Activated T-helper 1 cell treated with Interleukin-2 at 50 U/mL for 16 hours (primary cell): ENCODE measurements at places on chromosomes 2 and 18.

DNA sequence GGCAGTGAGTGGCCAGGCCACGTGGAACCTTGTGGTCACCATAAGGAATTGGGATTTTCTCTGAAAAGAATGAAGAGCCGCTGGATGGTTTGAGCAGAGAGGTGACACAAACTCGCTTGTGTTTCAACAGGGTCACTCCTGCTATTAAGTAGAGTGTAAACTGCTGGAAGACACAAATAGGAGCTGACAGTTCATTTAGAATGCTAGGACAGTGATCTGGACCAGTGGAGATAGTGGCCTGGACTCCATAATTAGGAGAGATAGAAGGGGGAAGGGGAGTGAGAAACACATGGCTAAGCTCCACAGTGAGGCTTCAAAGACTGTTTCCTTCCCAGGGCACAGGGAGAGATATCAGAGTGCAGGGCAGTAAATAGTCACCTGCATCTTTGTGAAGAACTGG lies 381.1 kb upstream of the ST6GAL2 start:
- no peak for DNase-seq

DNA sequence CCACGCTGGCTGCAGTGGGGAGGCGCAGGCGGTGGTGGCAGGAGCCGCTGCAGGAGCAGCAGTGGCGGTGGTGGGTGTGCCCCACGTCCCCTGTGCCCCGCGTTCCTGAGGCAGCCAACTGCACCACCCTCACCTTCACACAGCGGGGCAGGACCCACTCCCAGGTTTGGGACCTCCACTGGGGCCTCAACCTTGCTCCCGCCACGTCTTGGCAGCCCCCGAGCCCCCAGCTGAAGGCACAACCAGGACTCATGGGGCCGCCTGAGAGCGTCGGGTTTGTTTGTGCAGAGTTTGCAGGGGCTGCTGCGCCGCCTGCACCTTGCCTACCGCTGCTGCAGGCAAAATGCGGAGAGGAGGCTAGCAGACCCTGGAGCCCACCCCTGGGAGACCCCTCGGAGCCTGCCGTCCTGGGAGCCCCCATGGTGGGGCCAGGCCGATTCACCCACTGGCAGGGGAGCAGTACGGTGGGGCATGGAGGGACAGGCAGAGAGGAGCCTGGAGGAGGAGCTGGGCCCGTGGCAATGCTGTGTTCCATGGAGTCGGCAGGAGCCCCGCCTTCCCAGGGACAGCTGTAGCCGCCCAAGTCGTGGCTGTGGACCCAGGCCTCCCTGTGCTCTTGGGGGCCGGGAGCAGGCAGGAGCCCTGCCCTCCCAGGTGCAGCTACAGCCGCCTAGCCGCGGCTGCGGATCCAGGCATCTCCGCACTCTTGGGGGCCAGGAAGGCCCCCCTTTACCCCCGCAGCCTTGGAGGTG lies 14.7 kb upstream of the EML6 start:
- DNase-seq, result no peak

- DNase-seq, result no peak
These were observed 962.9 kb upstream of the FANCL start for GRCh38 chr2:59204040-59204439.

DNA sequence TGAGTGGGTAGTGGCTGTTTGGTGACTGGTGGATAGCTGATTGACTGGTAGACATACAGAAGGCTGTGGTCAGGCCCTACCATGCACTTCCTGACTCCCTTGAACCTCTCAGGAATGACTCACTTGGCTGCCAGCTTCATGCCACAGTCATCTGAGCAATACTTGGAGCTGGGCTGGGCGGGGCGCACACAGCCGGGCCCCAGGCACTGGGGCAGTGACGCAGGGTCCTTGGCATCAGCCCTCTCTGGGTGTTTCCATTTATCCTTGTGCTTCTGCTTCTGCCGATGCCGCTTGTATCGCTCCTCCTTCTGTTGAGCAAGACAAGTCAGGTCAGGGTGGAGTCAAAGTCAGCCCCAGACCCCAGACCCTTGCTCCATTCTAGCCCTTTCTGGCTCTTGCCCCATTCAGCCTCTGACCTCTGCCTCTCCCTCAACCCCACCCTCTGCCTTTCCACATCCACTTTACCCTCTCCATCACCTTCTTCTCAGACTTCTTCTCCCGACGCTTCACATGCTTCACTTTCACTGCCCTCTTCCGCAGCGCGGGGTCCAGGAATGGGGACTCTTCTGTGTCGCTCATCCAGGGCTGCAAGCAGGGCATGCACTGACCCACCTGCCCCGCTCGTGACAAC lies 3.0 kb upstream of the MBD1 start:
- DNase-seq, result no peak

DNA sequence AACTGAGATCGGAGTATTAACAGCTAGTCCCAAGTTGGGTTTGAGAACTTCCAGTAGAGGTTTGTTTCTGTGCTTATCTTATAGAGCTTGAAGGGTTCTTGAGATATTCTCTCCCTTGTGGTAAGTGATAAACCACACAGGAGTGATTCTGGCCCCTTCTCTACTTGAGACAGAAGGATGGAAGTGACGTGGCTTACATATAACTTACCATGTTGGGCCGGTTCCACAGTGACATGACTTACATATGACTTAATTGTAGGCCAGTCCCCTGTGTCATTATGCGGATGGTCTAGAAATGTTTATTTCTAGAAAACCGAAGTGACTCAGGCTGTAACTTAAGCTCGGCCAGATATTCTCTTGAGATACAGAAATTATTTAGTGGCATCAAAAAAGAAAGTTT lies 62.7 kb downstream of the TRAPPC12 start:
- DNase-seq, result no peak

DNA sequence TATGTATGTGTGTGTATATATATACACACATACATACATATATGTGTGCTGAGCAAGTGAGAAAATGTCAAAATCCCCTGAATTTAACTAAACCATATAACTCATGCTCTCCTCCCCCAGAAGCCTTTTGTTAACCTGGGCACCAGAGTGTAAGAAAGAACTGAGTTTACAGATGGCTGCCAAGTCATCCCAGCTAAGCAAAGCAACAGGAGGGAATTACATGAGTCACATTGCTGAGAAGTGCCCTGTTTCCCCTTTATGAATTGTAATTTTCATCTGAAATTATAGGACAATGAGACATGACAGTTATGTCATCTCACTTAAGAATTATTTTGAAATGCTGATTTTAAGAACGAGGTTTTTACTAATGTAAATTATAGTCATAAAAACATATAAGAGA lies 29.9 kb downstream of the SCN7A start:
- DNase-seq, result no peak

DNA sequence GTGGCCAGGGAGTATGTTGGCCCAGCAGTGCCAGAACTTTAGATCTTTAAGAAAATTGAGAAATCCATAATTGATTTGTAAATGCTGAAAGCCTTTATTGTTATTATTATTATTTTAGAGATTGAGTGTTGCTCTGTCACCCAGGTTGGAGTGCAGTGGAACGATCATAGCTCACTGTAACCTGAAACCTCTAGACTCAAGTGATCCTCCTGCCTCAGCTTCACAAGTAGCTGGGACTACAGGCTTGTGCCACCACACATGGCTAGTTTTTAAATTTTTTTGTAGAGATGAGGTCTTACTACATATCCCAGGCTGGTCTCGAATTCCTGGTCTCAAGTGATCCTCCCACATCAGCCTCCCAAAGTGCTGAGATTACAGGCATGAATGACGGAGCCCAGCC lies 143.2 kb upstream of the CCDC68 start:
- no peak for DNase-seq

- no peak for DNase-seq
These were observed 3.3 kb downstream of the BOK start for GRCh38 chr2:241561832-241562231.

DNA sequence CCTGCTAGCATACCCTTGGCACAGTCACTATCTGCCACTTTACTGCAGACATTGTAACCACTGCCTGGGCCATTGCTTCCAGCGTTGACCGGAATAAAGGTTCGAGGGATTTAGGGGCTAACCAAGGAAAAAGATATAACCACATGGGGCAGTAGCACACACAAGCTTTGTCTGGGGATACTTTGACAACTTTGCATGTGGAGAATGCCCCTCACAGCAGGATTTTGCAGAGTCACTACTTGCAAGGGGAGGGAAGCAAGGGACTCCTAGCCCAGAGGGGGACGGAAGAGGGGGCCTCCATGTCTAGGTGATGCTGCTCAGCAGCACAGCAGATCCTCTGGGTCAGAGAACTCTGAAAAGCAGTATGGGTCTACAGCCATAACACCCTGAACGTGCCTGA lies 138.7 kb downstream of the SPP2 start:
- DNase-seq, result no peak

DNA sequence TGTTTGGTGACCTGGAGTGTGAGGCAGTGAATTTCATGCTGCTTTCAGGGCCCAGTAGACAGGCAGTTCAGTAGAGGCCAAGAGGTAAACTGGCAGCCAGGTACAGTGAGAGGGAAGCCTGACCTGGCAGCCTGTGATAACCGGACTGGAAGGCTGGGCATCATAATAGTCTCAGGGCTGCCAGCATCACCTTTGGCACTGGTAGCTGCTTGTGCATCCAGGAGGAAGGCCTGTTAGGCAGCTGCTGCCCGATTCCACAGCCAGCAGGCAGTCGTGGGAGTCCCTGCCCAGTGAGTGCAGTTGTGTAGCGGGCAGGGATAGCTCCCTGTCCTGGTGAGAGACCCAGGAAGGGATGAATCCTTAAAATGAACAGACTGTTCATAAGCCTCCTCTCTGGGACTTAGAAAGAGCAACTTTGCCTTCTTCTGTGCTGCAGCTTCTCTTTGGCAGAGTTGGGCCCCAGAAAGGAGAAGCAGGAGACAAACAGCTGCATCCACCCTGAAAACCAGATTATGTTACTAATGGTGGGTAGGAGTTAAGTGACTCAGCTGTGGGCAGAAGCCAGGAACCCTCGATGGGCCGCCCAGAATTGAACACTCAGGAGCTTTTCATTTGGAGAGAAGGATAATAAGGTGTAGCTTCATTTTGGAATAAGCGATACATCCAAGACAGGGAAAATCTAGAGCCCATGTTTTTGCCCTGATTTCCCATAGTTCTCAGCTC lies 8.1 kb upstream of the GPBAR1 start:
- no peak for DNase-seq

DNA sequence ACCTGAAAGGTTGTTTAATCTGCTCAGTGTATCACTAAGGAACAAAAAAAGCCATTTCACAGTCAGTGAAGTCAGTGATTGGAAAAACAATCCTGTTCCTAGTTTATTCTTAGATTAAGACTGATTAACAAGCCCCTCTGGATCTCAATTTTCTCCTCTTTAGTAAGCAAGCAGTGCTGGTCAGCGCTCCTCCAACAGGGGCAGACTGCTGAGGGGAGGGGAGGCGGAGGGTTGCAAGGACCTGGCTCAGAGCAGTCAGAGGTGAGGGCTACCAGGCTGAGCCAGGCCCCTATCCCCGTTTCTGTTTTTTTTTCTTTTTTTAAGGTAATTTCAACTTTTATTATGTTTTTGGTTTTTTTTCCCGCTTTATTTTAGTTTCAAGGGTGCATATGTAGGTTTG lies 24.7 kb upstream of the KCNS3 start:
- no peak for DNase-seq

- DNase-seq, result no peak
These were observed 882.7 kb upstream of the CHAC2 start for GRCh38 chr2:52884761-52885352.

DNA sequence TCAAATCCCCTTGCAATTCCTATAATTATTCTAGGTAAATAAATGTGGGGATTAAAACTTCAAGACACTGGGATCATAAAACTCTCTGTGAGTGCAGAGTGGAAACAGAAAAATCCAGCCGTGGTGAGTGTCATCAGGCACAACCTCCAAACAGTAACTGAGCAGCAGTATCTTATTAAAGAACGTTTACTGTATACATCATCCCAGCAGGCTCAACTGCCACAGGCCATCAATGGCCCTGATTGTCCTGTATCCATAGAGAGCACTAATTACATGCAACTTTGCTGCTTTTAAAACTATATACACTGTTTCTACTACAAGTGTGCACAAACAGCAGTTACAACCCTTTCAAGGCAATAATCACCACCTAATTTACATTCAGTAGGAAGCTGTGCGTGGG lies 23.9 kb downstream of the GAREM1 start:
- DNase-seq, result no peak

DNA sequence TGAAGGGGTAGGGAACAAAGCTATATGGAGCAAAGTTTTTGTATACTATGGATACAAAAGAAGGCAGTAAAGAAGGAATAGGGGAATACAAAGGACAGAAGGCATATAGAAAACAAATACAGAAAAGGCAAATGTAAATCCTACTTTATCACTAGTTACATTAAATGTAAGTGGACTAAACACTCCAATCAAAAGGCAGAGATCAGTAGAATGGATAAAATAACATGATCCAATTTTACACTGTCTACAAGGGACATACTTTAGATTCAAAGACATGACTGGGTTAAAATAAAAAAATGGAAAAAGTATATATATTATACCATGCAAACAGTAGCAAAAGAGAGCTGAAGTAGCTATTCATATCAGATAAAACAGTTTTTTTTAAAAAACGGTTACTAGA lies 215.0 kb downstream of the PDE11A start:
- no peak for DNase-seq

DNA sequence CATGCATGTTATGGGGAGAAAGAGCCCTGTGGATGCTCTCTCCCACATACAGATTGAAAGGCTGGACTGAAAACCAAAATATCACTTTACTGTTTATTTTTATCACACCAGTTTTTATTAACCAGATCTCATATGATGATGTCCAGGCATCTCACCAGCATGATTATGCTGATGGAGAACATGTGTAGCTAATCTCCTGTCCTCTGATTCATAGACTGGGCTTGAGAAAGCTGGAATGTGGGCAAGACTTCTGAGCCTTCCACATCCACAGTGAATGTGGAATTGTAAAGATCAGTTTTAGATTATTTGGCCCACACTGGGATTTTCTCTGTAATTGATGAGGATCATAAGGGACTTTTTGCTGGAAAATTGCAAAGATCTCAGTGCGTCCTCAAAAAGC lies 137.9 kb downstream of the ICOS start:
- DNase-seq, result no peak

GRCh38 chr2:18544171-18544570 lies 16.3 kb downstream of the RDH14 start:
- DNase-seq, result no peak

- DNase-seq, result no peak
These were observed 3.4 kb downstream of the CYP26B1 start for GRCh38 chr2:72144274-72144631.

- DNase-seq, result no peak
These were observed 46.5 kb downstream of the PTGR3 start for GRCh38 chr18:75162467-75162866.

DNA sequence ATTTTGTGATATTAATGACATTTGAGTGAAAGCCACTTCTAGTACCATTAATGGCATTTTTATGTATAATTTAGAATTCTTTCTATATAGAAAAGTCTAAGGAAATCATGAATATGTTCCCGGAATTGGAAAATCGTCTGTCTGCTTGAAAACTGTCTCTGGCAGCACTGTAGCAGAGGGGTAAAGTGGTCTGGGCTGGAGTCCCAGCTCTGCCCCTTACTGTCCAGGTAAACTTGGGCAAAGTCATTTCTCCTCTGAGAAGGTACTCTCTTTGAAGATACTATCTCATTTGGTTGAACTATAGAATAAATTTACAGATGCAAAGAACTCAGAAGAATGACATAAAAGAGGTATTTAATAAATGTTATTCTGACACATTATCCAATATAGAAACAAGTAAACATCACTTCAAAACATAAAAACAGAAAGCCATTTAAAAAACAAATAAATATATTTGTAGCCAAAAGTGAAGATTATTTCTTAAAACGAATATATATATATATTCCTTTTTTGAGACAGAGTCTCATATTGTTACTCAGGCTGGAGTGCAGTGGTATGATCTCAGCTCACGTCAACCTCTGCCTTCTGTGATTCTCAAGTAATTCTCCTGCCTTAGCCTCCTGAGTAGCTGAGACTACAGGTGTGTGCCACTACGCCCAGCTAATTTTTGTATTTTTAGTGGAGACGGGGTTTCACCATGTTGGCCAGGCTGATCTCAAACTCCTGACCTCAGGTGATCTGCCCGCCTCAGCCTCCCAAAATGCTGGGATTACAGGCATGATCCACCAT lies 149.8 kb upstream of the ITGA4 start:
- DNase-seq, result no peak
